ENCODE measurements at places on chromosomes 1 and 21. TPM values are rescaled to one million over a fixed set of nuclear protein-coding genes. Genes with fewer than 3 reads are reported as not detected.
A peak's percentile ranks its signal among the peaks of the same experiment; 100 is the strongest.

COL8A2 gene
- 0.04 TPM for total RNA-seq

DNA sequence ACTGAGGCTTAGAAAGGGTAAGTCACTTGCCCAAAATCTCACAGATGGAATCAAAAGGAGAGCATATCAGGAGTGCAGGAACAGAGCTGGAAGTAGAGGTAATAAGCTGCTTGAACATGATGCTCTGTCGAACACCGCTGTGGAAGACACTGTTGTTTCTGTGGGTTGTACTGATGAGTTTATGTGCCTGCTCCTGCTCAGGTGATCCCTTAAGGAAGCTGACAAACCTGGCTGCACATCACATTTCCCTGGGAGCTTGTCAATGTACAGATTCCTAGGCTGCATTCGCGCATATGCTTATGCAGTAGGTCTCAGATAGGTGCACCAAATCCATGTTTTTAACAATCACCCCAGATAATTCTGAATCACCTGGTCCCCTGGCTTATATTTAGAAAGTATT, 79.7 kb downstream of the ZNF326 start:
- DNase-seq, result no peak

GRCh38 chr1:84957966-84958365, 38.9 kb downstream of the MCOLN2 start:
- DNase-seq, result no peak

DNA sequence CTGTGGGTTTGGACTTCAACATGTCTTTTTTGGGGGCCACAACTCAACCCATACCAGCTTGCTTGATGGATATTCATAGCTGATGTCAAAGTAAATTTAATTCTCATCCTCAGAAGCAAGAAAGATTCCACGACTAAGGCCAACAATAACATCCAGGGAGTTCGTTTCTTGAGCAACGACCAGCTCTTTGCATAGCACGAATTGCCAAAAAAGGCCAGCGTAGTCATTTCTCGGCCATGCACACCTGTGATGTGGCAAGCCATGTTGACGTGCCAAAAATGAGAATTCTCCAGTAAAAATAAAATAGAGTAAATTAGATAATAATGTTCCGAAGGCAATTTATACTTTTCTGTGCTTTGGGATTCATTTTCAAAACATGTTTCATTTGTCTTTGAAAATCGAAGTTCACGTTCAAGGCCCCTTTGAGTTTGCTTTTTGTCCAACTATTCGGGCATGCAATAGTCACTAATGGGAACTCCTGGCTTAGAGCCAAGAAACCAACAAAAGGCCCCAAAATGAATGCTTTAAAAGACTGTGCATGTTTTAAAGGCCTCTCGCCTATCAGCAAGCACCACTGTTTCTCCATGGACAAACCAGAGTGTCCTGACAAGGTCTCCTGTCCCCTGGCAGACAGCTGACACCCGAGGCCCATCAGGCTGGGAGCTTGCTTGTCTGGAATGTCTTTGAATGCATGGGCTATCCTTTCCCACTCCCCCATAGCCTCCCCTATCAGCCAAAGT, 14.4 kb upstream of the IGSF5 start:
- DNase-seq, result no peak

DNA sequence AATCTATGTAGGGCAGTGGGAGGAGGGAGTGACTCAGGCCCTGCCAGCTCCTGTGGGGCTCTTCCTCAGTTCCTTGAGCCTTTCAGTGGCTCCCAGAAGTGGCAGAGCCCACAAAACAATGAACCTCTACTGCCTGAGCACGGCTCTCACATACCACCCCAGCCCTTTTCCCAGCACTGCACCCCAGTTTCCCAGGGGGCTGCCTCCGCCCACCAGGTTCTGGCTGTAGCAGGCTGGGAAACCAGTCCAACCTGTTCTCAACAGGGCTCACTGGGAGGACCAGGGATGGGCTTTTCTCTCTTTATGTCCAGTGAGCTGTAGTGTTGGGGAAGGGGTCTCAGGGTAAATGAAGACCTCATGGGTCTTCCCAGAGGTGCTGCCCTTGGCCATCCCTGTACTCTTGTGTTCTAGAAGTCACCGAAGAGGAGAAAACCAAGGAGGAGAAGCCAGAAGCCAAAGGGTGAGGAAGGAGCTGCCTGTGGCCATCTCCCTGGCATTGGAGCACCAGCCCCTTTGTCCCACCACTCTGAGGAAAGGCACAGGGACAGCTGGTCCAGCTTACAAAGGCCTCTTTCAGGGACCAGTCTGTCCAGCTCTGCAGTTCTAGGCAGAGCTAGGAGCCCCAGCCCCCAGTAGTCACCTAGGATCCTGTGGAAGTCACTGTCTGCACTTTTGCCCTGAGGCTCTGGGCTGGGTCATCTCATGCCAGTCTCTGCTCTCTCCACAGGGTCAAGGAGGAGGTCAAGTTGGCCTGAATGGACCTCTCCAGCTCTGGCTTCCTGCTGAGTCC, 3.5 kb downstream of the MARCKSL1 start:
- DNase-seq, result no peak

DNASE2B gene
- total RNA-seq, result not detected

- DNase-seq, result no peak
Observed at GRCh38 chr1:156703741-156704140, 1.6 kb downstream of the CRABP2 start.

GRCh38 chr1:117001254-117001927, at the start of gene CD101:
Gene CD101 (plus strand): TSS chr1:117001760. CDS start chr1:117001818, 58 bp downstream.
- no peak for DNase-seq

KRTAP10-4 gene
- total RNA-seq, result not detected

RGS4 gene
- total RNA-seq, result not detected

DNA sequence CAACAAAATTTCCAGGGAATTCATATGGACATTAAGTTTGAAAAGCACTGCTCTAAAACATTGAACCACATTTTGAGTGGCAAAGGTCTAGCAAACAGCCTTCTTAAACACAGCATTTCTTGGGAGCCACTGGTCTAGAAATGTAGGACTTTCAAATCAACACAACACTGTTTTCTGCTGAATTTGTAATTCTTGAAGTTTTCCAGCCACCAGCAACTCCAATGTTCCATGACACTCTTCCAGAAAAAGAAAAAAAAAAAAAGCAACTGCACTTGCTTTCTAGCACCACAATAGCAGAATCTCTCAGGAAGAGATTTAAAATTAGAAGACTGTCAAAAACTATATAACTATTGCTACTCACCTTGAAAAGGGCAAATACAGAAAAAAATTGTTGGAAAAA, 4.5 kb downstream of the SYDE2 start:
- no peak for DNase-seq

DNA sequence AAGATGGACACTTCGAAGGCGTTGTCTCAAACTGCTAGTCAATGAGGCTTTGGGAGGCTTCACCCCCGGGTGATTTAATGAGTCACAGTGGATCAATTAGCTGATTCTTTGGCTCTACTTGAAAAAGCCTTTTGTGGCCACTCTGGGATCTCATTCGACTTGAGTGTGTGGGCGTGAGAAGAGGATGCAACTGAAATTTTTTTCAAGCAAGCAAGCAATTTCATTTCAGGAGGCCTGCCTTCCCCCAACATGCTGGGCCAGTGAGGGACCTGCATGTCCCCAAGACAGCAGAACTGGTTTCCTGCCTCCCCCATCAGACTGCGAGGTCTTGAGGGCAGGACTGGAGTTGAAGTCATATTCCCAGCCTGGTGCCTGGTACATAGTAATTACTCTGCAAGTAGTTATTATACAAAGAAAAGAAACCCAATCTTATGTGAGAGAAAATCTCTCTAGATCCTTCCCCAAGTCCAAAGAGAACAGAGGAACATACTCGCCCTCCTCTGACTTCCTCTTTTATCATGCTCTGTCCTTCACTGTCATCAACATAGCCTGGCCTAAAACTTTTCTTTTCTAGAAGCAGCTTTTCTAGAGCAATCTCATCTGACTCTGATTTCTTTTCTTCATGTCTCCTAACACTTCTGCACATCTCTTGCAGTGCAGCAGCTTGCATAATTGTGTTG, 22.7 kb downstream of the SYT6 start:
- DNase-seq, result no peak

SPOCD1 gene
- total RNA-seq, result 0.08 TPM

DNA sequence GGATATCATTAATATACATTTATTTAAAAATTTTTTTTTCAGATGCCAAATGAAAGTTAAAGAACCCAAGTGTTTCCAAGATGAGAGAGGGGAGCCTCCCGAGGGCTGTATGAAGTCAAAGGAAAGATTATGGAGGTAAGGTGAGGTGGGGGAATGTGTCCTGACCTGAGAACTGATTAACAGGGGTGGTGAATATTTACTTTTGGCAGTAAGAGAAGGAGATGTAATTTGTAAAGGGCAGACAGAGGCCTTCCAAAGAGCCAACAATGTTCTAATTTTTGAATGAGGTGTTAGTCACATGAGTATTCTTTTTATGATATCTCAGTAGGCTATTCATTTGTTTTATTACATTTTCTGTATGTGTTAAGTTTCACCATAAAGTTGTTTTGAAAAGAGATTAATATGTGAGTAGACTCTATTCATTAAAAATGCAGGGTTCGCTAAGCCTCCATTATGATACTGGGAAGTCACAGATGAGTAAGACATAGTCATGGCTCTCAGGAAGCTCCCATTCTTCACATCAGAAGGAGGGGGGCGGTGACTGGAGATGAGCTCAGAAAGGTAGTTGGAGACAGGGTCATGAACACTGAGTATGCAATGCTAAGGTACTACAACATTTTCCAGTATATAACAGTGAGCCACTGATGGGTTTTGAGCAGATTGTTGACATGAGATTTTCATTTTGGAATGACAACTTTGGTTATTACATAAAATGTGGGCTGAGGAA, 62.4 kb upstream of the TNFSF18 start:
- DNase-seq, result no peak

TMOD4 gene
- not detected for total RNA-seq

- peak; percentile 98 for DNase-seq
Observed at GRCh38 chr1:56508523-56508983, 70.8 kb downstream of the PLPP3 start.

DNA sequence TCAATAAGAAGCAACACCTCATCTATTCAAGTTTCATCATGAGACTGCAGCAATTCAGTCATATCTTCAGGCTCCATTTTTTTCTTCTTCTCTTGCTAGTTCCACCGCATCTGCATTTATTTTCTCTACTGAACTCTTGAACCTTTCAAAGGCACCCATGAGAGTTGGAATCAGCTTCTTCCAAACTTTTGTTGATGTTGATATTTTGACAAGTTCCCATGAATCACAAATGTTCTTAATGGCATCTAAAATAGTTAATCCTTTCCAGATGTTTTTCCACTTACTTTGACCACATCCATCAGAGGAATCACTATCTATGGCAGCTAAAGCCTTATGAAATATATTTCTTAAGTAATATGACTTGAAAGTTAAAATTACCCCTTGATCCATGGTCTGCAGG, 434.3 kb downstream of the GPATCH2 start:
- DNase-seq, result no peak

GRCh38 chr1:9822490-9822889, 1.3 kb downstream of the CLSTN1 start:
- no peak for DNase-seq

MYOC gene
- total RNA-seq, result not detected

DNA sequence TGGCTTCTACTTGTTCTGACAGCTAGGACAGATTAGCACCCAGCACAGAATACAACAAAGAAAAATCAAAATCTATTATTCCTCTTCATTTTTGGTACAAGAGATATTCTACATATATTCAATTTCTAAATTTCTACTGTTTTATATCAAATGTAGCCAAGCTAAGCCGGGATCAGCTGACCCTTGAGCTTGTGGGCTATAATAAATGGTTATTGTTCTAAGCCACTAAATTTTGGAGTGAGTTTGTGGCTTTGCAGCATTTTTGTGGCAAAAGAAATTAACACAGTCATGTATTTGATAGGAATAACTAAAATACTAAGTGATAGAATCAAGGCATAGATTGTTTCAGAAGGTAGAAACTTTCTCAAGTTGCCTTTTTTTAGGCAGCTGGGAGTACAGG, 50.7 kb downstream of the APP start:
- no peak for DNase-seq

- no peak for DNase-seq
Observed at GRCh38 chr1:88320291-88320690, 363.8 kb upstream of the PKN2 start.

SYNJ1 gene
- 2.7 TPM for total RNA-seq

SPRR1B gene
- total RNA-seq, result not detected

DNA sequence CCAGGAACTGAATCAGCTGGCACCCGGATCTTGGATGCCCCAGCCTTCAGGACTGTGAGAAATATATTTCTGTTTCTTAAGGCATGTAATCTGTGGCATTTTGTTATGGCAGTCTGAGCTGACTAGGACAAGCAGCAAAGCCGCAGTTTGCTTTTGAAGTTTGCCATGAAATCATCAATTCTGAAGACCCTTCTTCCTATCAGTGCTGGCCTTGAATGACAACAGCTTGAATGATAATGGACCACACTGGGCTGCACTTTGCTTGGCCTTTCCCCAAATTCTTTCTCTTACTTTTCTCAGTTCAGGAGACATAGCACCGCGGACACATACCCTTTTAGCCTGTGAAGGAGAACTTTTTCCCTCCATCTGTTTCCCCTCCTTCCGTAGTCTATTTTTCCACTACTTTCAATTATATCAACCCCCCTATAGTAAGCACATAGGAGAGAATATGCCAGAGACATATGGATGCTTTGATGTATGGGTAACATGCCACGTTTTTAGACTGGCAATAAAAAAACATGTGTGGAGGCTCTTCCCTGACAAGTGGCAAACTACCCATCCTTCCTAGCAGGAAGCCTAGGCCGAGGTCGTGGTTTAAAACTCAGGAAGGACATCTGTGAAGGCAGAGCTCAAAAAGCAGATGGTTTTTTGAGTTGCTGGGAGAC, 42.9 kb downstream of the HLX start:
- DNase-seq, result no peak

DNM3 gene
- not detected for total RNA-seq

- DNase-seq, result no peak
Observed at GRCh38 chr1:27648602-27649305, 13.8 kb upstream of the FGR start.

- no peak for DNase-seq
Observed at GRCh38 chr1:97007840-97008604, 286.4 kb downstream of the PTBP2 start.

- no peak for DNase-seq
Observed at GRCh38 chr1:179883040-179883744, 1.1 kb downstream of the TOR1AIP1 start.

- no peak for DNase-seq
Observed at GRCh38 chr1:46770541-46770940, 28.3 kb upstream of the CYP4B1 start.

DNA sequence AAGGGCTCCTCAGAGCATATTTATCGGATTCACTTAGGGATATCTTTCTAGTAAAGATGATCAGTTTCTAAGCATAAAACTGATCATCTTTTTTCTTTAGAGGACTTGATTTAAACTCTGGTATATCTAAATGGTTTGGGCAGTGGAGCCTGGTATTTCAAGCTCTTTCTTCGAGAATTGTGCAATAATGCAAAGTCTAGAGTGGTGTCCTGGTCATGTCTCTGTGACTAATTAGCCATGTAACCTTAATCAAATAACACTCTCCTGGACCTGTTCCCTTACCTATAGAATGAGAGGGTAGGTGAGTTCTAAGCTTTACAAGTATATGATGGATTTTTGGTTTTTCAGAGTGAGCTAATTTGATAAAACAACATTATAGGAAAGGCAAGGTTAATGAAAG, 225.2 kb downstream of the RPS6KC1 start:
- peak; percentile 66 for DNase-seq
